ENCODE measurements at places on chromosomes 3 and 15.

- no peak for DNase-seq
Measured at GRCh38 chr15:93233710-93234109, 144.7 kb upstream of the RGMA start.

DNA sequence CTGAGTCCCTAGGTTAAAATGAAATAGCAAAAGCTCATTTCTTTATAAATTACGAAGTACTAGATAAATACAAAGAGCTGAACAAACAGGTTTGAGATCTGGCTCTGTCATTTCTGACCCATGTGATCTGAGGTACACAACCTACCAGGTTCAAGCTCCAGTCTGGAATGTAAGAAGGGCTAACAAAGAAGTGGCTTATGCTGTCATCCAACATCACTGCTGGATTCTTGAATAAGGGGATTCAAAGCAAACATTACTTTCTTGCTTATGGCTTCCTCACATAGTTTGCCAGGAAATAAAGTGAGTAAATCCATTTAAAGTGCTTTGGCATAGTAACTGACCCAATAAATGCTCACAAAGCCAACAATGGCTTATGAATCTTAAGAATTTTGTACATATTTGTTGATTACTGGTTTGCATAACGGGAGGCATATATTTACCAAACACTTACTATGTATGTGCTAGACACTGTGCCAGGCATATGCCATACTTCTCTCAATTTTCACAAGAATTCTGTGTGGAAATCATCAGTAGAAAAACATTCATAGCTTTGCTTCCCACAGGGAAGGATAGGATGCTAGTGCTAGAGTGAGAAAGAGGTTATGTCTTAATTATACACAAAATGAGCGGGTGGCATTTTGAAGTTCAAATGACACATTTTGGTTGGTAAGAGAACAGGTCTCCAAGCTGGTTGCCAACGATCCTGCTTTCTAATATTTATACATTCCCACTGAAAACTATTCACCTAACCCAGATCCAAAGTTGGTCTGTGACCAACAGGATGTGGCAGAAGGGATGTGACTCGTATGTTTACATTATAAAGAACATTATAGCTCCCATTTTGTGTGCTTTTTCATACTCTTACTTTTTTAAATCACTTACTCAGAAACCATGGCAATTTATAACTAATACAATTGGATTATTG lies 38.7 kb upstream of the CSPG5 start:
- no peak for DNase-seq

DNA sequence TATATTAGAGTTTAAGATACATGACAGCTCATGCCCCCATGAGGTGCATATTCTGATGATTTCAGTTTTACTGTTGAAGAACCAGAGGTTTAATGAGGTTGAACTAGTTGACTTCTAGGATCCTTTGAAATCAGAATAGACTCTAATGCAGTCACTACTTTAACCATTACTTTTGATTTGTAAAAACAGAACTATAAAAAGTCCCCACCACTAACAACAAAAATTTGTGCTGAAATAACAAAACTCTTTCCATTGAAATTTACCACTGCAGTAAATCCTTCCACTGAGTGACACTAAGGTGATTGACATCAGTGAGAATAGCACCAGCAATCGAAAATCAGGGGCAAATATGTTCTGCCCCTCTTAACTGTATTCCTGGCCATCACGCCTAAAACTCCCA lies 214.1 kb downstream of the SHQ1 start:
- DNase-seq, result no peak

DNA sequence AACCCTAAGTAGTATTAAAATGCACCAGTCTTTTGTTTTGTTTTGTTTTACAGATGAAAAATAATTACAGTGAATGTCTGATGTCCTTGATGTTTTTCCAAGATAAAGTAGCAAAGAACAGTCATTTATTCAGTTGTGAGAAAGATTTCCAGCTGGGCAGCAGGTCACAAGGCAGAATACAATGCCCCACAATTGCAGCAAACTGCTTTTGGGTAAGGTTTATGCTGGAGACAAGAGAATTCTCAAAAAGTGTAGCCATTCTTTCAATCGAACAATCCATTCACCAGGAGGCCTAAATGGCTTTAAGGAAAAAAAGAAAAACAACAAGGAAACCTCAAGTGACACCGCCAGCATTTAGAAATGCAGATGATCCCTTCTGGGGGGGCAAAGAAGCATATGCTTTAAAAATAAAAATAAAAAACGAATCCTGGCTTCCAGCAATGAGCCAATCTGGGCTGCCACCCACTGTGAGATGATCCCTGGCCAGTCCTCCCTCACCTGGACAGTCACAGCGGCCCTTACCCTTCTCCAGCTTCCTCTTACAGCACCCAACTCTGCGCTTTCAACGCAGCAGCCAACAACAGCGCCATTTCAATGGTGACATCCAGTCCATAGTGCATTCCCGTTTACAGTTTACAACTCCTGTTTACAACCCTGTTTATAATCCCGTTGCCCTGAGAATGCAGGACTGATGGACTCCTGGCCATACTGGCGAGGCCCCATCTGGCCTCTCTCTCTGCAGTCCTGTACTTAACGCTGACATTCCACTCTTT lies 25.7 kb upstream of the WNT5A start:
- DNase-seq, result no peak

DNA sequence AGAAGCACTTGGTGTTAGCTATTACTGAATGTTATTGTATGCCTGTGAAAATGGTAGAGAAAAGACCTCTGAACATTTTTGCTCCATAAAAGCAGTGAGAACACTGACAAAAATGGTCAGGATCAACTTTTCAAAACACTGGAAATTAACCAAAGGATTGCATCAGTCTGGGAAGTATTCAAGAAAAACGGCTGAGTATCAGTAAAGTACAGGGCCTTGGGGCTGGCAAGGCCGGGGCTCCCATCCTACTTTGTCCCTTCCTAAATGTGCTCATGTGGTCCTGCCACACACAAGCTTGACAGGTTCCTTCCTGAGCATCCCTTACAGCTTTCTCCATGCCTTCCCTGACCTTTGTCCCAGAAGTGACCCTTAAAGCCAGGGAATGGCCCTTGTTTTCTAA lies 84.0 kb downstream of the CFAP20DC start:
- DNase-seq, result no peak

- DNase-seq, result no peak
Measured at GRCh38 chr15:26670116-26670515, 102.8 kb downstream of the GABRB3 start.

- DNase-seq, result no peak
Measured at GRCh38 chr3:43699864-43700263, 9.1 kb downstream of the ABHD5 start.

DNA sequence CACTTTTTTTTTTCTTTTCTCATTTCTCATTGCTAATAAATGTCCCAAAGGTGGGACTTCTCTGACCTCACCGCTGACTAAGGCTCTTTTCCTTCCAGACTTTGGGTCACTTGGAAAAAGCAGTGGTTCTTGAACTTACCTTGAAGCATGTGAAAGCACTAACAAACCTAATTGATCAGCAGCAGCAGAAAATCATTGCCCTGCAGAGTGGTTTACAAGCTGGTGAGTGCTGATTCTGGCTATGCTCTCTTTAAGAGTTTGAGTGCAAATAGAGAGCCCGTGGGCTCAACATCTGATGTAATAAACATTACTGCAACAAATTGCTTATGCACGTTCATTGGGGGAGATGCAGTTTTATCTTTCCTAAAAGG lies 2.0 kb downstream of the BHLHE40 start:
- no peak for DNase-seq

DNA sequence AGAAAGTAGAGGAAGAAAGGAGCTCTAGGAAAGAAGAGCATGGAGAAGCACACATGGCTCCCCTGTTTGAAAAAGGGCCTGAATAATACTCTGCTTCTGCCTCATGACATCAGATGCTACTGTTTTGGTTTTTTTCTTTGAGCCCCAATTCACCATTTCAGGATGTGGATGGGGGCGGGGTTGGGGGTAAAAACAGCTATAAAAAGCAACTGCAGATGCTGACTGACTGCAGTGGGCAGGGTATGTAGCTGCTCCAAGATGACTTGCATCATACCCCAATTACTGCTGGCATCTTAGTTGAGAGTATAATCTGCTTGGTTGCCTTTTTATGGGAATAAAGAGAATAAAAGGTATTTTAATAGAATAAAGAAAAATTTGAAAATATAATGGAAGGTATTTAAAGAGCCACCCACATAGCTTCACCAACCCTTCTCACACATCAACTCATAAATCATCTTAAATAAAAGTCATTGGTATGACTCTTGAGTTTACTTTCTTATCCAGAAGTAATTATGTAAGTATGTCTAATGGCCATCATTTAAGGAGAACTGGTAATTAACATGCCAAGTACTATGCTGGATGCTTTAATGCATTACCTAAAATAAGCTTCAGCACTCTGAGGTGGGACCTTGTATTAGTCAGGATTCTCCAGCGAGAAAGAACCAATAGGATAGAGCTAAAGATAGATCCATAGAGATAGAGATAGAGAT lies 36.4 kb upstream of the TMEM45A start:
- no peak for DNase-seq

DNA sequence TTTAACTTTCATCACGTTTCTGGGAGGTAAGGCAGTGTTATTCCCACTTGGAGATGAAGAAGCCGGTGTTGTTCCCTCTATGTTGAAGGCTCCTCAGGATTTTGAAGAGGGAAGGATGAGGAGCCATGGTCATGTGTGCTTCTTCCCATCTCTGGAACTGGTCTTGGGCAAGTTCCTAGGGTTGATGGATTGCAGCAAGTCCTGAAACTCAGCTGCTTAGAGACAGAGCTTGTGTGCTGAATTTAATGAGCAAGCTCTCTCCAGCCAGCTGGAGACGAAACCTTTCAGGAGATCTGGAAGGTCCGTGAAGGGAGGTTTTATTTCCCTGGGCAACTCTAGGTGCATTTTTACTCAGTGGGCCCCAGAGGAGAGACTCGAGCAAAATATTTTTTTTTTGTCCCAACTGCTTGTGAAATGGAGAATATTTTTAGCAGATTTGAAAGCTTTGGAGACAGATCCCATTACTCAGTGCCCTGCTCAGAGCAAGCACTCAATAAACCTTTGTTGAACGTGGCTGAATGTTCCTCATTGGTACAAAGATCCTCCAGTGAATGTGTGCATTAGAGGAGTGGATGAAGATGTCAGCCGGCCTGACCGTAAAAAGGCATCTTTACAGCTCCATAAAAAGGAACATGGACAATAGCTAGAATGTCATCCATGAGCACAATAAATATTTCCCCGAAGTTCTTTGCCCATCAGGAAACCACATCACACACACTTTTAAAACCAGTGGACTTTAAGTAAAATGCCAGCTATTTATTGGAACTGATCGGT lies 55.6 kb upstream of the RGMA start:
- DNase-seq, result peak; percentile 13

- DNase-seq, result no peak
Measured at GRCh38 chr3:50453907-50454306, 49.5 kb downstream of the CACNA2D2 start.

DNA sequence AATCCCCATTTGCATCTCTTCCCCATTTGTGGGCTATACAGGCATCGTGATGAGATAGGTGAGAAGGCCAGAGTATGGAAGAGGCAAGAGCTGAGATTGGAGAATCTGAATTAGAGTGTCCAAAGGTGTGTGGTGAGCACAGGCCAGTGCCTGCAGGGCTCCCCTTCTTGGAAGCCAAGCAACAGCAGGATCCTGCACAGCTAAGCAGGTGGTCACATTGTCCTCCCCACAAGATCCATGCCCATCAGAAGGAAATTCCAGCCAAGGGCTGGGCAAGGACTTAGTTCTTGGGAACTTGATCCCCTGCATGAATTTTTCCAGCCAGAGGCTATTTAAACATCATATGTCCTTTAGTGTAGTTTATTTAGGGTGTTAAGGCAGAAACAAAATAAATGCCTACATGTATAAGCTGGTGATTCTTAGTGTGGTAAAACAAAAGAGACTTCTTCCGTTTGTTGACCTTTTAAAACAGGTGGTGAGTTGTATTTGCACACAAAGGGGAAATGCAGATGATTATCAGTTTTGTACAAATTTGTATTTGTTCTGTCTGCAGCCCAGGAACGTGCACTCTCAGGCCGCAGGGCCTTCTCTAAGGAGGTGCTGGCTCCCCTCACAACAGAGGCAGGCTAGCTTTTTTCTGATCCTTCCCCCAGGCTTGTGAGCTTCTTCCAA lies 110.2 kb downstream of the PLCL2 start:
- DNase-seq, result no peak

DNA sequence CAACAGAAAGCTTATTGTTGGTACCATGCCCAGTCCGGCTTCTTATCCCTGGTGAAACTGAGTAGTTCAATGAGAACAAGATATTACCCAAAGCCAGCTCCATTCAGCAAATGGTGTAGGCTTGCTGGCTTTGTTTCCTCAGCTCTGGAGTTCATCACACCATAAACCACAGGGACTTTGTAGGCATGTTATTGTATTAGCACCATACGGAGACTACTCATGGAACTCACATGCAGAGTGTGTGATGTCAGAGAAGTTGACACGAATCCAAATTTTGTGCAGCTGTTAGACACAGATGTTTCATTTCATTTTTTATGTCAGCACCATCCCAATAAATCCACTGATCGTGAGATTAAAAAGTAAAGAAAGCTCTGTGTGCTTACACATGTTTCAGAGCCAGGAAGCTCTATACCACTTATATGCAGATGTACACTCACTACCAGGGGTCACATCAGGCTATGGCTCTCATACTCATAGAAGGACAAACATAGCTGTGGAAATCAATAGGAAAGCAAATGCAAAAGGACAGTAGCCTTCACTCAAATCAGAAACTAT lies 63.4 kb upstream of the LEKR1 start:
- DNase-seq, result no peak

GRCh38 chr3:127115691-127116351 lies 77.1 kb upstream of the PRR23E start:
- DNase-seq, result no peak

GRCh38 chr15:72005483-72005882 lies 112.5 kb downstream of the MYO9A start:
- DNase-seq, result no peak

DNA sequence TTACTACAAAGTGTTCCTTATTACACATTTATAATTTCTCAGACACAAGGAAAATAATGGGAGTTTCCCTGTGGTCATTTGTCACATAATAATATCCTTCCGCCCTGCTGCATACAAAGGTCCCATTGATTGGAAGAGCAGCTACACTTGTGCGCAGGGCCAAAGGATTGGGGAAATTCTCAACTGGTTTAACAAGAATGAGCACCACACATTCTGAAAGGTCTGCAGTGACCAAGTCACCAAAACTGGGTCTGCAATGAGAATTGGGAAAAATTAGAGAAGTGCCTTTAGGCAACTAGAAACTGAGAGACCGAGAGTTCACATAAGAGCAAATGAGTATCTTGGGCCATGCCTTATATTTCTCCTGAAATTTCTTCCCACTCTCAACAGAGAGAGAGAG lies 98.2 kb upstream of the NR2F2 start:
- no peak for DNase-seq

GRCh38 chr15:73344056-73344455 lies 24.7 kb downstream of the HCN4 start:
- DNase-seq, result no peak

DNA sequence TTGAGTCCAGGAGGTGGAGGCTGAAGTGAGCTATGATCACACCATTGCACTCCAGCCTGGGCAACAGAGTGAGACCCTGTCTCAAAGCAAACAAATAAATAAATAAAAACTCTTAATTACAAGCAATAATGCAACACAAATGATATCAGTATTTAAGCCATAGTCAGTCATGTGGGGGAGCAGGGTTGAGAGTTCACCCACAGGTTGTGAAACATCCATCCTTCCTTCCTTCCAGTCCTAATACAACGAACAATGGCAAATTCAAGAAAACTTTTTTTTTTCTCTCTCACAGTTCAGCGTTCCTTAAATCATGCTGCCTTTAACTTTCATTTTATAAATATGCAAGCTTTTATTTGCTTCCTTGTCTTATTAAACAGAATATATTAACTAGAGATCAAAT lies 24.1 kb downstream of the ZNF592 start:
- DNase-seq, result no peak

- no peak for DNase-seq
Measured at GRCh38 chr3:13665582-13666226, 116.8 kb downstream of the FBLN2 start.
